ENCODE measurements at places on chromosomes 2 and 18.

DNA sequence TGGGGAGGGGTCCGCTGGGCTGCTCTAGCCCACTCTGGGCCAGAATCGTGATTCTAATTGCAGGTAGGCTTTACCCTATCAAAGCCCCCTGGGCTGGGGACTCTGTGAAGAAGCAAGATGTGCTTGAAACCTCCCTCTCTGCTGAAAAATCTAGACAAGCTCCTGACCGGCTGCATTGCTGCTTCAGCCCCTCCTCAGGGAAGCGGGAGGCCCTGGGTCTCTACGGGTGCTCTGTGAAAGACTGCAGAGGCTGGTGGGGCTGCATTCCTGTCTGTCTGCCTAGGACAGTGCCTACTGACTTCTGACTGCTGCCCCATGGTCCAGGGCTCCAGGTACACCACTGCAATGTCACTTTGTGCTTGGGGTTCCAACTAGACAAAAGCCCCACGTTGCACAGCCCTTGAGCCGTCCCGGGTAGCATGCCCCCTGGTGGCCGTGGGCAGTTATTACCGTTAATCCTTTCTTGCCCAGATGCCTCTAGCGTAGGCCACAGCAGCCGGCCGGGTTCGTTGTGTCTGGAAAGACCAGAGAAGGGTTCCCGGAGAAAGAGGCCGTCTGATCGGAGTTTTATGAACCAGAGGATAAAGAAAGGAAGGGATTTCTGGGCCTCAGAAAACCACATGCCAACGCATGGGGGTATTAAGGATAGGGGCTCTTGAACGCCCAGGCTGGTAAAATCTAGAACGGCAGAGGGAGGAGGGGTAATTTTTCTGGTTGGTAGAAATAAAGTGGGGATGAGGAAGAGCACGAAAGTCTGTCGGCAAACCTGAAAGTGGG, 15.9 kb upstream of the C1QL2 start:
- DNase-seq, result no peak

DNA sequence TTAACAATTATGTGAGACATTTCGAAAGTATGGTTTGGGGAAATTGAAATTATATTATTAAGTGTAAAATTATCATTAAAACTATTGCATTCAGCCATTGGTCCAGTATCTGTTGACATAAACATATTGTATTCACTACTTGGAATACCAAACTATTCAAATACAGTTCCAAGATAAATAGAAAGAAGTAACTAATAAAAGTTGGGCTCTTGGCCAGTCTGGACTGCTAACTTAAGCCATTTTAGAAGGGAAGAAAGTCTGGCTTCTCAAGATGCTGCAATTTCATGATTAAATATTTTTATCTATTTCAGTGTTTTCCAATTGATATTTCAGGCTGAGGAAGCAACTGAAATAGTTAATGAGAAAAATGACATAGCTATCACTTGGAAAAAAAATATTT, 109.8 kb upstream of the CHRNA1 start:
- no peak for DNase-seq

- DNase-seq, result no peak
Observed at GRCh38 chr2:187232749-187233148, 215.3 kb downstream of the CALCRL start.

GRCh38 chr2:18527326-18527725, 33.1 kb downstream of the RDH14 start:
- DNase-seq, result no peak

DNA sequence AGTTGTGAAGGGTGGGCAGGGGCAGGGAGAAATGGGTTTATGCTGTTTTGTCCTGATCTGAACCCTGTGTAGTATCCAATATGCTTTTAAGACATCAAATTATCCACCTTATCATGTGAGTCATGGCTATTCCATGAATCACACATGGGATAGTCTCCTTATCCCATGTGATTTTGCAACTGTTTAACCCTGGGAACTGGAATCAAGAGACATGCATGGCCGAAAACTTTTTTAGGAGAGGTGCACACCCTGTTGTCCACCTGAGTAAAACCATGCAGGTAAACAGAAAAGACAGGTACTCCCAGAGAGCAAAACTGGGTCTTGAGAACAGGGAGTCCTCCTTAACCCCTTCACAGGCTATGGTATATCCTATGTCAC, 490.6 kb upstream of the HS6ST1 start:
- no peak for DNase-seq

- DNase-seq, result peak; percentile 6
Observed at GRCh38 chr18:42931491-42931890, 184.0 kb downstream of the RIT2 start.

DNA sequence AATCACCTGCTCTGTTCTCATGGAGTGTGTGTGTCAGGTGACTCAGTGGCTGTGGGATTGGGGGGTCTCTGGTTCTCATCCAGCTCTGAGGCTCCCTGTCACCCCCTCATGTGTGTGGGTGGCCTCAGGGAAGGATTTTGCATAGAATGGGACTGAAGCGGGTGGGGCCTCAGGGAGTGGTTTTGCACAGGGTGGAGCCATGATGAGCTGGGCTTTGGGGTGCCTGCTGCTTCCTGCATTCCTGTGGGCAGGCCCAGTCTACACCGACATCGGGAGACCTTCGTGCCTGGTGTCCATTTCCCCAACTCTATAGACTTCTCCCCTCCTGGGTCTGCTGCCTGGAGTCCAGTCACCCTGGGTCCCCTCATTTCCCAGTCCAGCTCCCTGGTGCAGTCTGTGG, 59.7 kb downstream of the VAPA start:
- DNase-seq, result no peak

DNA sequence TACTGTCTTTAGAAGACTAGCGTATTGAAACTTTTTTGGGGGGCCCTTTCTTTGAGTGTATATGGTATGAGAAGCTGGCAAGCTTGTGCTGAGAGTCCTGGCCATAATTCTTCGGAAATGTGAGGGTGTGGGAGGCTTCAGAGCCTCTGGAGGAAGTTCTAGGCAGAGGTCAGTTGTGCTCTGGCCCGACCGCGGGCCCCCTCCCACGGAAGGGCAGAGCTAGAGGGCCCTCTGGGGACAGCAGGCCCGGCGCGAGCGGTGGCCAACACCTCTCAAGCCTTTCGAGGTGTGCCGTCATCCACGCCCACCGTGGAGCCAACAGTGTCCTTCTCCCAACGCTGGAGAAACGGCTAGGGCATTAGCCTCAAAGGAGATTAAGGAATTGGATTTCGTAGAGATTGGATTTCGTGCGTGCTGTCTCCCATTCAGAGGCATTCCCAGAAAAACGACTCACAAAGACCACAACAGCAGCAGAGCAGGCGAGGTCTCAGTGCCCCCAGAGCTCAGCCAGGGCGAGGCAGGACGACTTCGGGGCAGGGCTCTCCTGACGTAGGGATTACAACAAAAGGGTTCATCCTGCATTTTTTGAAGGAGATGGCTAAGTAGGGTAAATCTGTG, 2.2 kb upstream of the MTCL1 start:
- no peak for DNase-seq

- no peak for DNase-seq
Observed at GRCh38 chr2:181008407-181008806, 28.0 kb downstream of the UBE2E3 start.

DNA sequence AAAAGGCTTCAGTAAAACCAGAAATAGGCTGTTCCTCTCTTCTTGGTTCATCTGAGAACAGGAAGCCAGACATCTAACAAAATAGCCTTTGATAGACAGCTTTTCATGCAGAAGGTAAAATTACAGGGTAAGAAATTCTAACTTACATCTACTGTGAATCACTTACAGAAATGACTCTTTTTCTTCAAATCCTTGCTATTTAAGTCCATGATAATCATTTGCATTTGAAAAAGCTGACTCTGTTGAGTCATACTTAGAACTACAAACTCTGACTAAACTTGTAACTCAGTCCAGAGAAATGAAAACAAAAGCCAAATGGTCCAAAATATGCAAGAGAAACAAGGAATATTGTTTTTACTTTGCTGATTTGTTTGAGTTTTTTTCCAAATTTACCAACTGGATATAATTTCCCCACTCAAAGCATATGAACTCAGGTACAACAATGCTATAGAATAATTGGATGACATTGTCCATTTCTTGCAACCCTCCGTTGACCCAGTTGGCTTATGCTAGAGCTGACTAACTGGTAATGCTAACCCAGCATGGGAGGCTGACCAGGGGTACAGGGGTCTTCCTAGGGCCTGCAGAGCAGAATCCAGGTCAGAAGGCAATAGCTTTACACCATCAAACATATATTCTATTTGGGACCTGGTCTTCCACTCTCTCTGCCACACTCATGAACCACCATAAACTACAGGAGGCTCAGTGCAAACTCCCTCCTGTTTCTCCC, 18.8 kb upstream of the MREG start:
- DNase-seq, result no peak

- DNase-seq, result no peak
Observed at GRCh38 chr2:236744716-236745115, 175.1 kb downstream of the ACKR3 start.

GRCh38 chr18:11800566-11801334, 50.5 kb upstream of the CHMP1B start:
- no peak for DNase-seq

DNA sequence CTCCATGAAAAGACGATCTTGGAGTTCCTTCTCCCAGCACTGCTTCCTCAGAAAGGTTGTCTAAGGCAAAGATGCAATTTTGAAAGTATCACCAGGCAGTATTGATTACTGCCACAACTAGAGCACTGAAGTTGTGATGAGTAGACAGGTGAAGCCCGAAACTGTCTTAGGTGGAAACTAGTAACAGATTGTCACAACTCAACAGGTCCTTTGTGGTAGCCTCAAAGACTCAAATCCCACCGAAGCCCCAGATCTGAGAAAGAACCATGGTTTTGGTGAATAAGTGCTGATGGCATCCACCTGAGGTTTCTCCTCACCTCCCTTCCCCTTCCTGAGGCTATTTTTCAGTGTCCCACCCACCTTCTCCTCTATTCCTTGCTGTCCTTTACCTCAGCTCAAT, 248.0 kb downstream of the DSEL start:
- DNase-seq, result no peak

DNA sequence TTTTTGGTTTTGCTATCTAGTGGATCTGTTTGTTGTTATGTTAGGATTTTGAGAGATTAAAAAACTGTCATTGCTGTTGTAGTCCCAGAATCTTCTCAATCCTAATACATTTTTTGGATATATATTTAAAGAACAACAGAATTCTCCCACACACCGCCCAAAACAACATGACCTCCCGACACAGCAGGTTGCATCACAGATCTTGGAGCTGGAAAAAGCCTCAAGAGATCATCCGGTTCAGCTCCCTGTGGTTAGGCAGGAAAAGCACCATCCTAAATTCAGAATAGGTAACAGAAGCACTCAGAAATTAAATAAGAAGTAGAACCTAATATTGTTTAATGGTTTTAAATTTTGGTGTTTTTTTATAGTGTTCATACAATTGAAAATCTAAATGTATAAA, 251.4 kb upstream of the STON1 start:
- no peak for DNase-seq

DNA sequence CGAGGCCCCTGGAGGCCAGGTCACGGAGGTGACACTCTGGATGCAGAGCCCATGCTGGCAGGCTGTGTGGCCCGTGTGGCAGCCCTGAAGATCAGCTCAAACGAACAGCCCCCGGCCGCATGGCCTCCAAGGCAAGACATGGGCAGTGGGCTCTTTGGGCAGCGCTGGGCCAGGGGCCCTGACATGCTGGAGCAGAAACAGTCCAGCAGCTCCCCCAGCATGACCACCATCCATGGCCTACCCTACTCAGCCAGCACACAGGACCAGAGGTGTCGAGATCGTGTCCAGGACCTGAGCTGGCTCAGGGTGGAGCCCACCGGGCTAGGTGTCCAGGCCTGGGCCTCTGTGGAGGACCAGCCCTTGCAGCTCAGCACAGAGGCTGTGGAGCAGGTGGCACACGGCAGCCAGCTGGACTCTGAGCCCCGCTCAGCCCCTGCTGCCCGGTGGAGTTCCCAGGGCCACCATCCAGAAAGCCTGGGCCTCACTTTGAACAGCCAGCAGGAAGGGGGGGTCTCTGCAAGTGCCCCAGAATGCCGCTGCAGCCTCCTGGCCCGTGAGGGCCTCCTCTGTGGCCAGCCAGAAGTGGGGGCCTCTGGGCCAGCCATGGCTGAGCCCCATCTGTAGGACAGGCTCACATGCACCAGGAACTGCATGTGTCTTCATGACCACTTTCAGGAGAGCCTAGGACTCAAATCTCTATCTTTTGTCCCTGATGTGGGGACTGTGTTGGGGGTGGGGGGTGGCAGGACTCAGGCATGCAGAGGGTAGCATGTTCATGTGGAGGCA, 8.9 kb downstream of the AMER3 start:
- DNase-seq, result no peak

DNA sequence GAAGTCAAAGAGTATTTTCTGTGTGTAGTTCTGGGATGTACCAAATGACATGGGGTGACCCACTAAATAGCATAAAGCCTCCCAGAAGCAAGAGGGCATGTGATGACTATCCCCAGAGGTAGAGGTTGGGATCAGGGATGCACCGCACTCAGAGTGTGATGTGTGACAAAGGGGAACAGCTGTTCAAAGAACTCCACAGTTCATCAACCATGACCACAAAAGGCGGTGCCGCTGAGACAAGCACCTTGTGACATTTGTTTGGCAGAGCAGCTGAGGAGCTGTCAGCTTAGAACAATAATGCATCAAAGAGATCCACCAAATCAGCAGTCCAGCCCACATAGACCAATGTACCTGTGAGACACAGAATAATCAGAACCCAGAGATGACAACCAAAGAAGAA, 81.3 kb downstream of the VWC2L start:
- DNase-seq, result no peak

DNA sequence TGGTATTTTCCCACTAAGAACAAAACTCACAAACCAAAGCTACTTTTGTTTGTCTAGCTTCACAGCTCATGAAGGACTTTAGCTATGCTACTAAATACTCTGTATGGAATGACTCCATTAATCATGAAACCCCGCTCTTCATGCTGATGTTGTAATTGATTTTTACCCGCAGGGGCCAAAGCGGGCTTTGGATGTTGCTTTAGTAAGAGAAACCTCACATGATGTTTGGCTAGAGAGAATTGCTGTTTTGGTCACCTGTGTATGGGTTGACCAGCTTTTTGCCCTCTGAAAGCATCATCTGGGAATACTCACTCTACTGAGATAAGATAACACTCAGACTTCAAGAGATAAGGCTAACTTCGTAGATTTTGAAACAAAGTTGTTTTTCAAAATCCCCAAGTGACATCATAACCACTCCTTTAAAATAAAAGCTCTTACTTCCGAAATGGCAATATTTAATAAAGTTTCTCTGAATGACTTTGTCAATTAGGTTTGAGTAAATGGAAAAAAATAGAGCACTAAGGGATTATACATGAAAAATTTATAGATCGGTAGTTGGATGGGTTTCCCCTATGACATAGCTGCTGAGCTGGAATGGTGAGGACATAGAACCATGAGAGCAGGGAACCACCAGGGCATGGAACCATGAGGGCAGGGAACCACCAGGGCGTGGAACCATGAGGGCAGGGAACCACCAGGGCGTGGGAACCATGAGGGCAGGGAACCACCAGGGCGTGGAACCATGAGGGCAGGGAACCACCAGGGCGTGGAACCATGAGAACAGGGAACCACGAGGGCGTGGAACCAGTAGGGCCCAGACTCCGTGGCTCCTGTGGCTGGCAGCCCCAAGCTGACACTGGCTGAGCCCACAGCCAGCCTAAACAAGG, 31.9 kb downstream of the ACKR3 start:
- DNase-seq, result no peak

GRCh38 chr18:73987247-73987980, 160.2 kb downstream of the FBXO15 start:
- no peak for DNase-seq
